ENCODE measurements at places on chromosomes 4 and X.

DNA sequence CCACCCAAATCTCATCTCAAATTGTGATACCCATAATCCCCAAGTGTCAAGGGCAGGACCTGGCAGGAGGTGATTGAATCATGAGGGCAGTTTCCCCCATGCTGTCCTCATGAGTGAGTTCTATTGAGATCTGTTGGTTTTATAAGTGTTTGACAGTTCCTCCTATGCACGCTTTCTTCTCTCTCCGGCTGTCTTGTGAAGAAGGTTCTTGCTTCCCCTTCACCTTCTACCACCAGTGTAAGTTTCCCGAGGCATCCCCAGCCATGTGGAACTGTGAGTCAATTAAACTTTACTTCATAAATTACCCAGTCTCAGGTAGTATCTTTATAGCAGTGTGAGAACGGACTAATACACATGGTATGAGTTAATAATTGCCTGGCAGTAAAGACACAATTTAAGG is 581.7 kb upstream of the AMOT start:
- DNase-seq = no peak

- DNase-seq = peak; percentile 64
Measured at GRCh38 chr4:1309261-1310010, 19.7 kb downstream of the MAEA start.

GRCh38 chr4:32189788-32190187 is 1469.6 kb downstream of the PCDH7 start:
- DNase-seq = no peak

GRCh38 chr4:7984286-7984925 is 44.7 kb upstream of the AFAP1 start:
- DNase-seq = no peak

GRCh38 chr4:78424461-78424860 is 127.1 kb upstream of the ANXA3 start:
- no peak for DNase-seq

DNA sequence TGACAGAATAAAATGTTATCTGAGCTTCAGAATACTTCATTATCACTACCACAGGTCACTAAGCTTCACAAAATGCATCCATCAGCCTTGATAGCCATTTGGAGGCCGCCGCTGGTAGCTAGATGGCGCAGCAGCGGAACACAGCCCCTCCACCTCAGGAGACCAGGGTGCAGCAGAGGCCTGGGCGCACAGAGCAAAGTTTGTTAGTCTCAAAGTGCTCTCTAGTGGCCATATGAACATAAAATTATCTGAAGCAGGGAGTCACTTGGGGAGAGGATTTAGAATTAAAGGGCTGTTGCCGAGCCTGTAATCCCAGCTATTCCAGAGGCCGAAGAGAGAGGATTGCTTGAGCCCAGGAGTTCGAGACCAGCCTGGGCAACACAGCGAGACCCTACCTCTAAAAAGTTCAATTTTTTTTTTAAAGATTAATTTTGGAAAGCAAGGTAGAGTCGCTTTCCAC is 8.1 kb upstream of the DCTD start:
- peak; percentile 35 for DNase-seq

- no peak for DNase-seq
Measured at GRCh38 chrX:13433298-13433605, 113.4 kb upstream of the ATXN3L start.

DNA sequence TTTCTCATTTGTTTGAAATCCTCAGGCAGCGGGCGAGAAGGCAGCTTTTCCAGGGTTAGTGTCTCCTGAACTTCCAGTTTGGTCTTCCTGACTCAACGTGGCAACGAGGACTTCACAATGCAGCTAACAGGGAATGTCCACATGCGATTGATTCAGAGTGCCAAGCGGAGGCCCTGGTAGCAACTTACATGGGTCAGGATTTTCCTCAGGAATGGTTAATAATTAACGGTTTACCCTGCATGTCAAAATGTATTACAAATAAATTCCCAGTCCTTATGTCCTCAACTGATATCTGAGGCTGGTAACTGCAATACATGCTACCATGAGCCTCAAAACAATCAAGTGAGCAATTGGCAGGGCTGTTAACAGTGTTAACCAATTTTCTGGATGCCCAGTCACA is 67.2 kb downstream of the MAP3K15 start:
- DNase-seq = no peak

- no peak for DNase-seq
Measured at GRCh38 chrX:65741823-65742222, 74.4 kb downstream of the MSN start.

DNA sequence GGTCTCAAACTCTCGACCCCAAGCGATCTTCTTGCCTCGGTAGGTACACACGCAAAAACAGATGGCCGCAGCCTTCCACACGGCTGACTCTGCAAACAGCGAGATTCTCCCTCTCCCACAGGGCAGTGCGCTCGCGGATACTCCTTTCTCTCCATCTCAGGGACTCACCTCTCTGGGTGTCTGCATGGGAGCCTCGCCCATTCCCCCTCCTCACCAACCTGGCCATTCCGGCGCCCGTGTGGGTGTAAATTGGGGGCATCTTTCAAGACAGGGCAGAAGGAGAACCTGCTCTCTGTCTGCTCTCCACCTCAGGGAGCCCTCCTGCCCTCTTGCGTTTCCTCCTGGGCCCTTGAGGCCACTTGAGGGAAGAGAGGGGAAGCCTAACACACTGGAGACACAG is 4.4 kb downstream of the CTAG2 start:
- DNase-seq = no peak

Data from effector memory CD8-positive, alpha-beta T cell (primary cell).